Mesenteric fat pad (tissue), 1 donor: ENCODE measurements at places on chromosomes 3 and 15.
A peak's percentile ranks its signal among the peaks of the same experiment; 100 is the strongest.

- DNase-seq: no peak
Measured at GRCh38 chr3:51044982-51045381, 340.1 kb upstream of the MANF start.

GRCh38 chr15:84824260-84825007 lies 7.3 kb downstream of the ALPK3 start:
- peak; percentile 16 for DNase-seq

- no peak for DNase-seq
Measured at GRCh38 chr15:43433165-43433564, 59.8 kb downstream of the TP53BP1 start.

- no peak for DNase-seq
Measured at GRCh38 chr15:60392986-60393790, 4.6 kb downstream of the ANXA2 start.

DNA sequence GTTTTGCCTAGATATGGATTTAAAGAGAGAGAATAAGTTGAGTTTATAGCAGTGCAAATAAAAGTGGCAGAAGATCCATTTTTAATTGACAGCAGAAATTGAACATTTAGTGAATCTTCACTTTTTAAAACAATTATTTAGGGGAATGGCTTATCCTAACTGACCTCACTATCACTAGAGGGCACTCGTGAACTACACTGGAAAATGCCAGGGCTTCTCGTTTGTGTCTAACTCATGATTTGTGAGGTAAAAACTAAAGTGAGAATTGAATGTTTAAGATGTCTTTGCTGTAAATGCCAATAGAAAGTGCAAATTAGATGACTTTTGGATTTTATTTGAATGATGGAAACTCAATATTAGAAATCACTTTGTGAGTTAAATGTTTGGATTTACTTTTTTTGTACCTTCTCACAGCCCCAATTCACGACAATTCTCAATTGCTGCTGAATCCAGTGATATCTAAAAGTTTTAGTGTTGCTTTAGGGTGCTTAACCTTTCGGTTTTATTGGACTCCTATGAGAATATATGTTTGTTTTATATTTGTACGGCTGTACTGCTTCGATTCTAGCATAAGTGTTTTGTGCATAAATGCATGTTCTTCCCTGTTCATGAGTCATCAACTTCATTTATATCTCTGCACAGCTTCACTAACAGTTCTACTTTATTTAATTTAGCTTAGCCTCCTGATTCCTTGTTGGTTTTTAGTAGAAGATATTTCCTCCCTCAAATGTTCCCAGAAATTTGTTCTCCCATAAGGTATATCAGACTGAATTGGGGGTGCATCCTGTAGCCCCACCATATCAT lies 462.1 kb downstream of the MFSD1 start:
- no peak for DNase-seq

- no peak for DNase-seq
Measured at GRCh38 chr3:55198554-55198953, 270.7 kb upstream of the LRTM1 start.

GRCh38 chr15:58880320-58880719 lies 53.2 kb downstream of the SLTM start:
- no peak for DNase-seq

DNA sequence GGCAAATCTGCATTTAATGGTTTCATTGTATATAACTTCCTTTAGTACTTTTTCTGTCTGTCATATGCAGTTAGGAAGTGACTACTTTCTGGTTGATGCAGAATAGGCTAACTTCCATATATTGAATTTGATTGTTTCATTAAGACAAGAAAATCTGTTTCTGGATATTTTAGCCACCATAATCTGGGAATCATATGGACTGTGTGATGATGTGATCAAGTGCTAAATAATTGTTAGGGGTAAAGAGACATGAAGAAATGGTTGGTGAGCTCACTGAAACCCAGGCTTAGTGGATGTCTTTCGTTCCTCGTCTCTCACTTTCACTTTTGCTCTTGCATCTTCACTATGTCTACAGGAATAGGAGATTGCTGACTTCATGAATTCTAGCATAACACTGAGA lies 3.5 kb upstream of the MNS1 start:
- DNase-seq: no peak

- DNase-seq: no peak
Measured at GRCh38 chr15:60612400-60613048, 133.6 kb upstream of the ICE2 start.

DNA sequence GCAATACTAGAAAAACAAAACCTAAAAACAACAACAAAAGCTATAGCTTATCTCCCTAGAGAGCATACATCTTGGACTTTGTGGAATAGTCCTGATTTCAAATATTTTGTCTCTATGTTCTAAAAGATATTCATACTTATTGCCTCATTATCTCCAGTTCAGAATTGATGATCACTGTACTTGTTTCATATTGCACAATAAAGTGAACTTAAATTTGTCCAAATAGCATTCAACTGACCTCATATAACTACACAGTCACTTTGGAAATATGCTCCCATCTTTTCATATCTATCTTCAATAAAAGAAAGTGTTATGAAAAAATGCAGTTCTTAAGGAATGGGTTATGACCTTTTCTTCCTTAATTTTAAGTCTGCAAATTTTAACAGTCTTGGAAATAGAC lies 228.6 kb upstream of the CMC1 start:
- DNase-seq: no peak

DNA sequence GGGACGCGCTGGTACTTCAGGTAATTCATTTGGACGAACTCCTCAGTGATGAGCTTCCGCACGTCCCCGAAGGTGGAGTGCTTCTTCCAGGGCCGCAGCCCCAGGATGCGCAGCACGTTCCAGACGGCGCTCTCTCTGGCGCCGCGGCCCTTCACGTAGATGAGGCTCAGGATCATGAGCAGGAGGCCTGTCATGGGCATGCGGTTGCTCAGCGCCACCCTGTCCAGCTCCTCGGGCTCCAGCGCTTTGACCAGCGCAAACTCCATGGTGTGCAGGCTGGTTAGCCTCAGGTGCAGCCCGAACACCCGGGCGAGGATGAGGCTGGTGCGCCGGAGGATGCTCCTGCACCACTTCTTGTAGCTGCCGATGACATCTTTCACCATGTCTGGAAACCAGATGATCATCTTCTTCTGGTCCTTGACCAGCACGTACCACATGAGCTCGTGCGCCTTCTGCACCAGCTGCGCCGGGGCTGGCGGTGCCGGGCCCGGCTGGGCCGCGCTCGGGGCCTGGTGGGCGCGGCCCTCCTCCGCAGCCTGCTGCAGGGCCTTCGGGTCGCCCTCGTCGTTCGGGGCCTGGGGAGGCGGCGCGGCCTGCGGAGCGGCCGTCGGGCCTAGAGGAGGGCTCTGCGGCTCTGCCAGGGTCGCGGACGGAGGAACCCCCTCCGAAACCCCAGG lies 501 bp downstream of the NDN start:
- no peak for DNase-seq

GRCh38 chr3:30307372-30307950 lies 298.9 kb upstream of the TGFBR2 start:
- DNase-seq: no peak

DNA sequence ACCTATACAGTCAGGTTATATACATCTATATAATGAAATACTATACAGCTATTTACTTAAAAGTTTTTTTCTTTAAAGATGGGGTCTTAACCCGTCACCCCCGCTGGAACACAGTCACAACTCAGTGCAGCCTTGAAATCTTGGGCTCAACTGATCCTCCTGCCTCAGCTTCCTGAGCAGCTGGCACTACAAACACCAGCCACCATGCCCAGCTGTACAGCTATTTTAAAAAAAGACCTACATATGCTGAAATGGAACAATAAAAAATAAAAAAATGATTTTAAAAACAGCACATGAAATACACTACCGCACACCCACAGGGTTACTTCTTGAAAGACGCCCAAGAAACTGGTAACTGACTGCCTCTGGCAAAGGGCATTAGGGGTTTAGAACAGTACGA lies 3.8 kb downstream of the NCBP2 start:
- DNase-seq: no peak

GRCh38 chr3:129542747-129543146 lies 228 bp upstream of the H1-8 start:
- DNase-seq: no peak

DNA sequence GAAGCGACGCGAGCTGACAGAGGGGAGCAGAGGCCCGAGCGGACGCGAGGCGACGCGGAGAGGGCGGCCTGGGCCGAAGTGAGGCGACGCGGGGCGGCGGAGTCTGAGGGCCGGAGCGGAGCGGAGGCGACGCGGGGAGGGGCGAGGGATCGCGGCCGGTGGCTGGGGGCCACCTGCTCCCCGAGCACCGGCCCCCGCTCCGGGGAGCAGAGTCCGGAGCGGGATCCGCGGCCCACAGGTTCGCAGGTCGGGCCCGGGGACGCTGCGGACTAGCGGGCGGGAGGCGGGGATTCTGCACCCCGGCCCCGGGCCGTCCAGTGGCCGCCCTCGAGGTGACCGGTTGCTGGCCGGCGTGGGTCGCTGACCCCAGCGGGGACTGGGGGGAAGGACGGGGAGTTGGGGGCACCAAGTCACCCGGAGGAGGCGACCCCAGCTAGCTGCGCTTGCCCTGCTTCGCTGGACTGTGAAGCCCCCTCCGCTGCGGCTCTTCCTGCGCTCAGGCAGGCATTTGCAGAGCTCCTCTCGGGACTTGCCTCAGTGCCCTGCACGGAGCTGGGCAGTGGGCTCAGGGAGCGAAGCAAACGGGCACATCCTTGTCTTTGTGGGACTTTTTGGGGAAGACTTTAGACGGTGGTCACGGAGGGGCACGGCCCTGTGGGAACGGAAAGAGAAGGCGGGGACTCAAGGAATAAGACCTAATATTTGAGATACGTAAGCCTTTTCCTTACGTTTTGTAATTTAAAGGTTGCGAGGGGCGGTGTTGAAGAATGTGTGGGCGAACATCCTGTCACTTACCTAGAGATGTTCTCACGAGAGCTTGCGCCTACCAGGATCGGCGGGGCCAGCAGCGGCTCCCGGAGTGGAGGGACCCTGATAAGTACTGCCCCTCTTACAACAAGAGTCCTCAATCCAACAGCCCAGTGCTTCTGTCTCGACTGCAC lies 566 bp downstream of the HMCES start:
- no peak for DNase-seq

DNA sequence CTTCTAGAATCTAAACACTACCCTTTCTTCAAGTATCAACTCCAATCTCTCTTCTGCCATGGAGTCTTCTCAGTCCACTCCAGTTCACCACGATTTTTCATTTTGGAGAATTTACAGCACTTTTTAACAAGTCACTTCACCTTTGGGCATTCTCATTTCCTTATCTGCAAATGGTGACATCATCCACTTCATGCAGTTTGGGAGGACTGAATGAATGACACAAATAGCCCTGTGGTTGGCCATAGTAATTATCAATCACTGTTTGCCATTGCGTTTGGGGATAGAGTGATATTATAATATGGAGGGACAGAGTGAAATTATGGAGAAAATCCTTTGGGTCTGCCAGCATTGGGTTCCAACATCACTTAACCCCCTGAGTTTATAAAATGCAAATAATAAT lies 38.0 kb upstream of the TM4SF1 start:
- DNase-seq: no peak

- no peak for DNase-seq
Measured at GRCh38 chr15:67202091-67202490, 52.4 kb downstream of the AAGAB start.

GRCh38 chr15:29669823-29670222 lies 152.4 kb downstream of the TJP1 start:
- DNase-seq: peak; percentile 35

DNA sequence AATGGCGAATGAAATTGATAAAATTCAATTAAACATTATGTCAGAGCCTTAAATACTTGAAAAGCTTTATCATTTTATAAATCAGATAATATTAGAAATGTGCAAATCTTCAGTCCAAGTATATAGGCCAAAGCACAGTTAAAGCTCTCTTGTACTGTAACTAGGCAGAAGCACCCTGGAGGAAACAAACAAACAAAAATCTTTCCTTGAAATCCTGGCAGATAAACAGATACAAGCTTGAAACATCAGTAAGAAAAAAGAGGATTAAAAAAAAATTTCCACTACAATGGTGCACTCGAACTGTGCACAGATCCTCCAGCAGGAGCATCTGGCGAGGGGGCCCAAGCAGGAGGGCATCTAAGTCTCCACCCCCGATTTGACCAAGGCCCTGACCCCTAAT lies 166.6 kb downstream of the PLD1 start:
- DNase-seq: no peak

DNA sequence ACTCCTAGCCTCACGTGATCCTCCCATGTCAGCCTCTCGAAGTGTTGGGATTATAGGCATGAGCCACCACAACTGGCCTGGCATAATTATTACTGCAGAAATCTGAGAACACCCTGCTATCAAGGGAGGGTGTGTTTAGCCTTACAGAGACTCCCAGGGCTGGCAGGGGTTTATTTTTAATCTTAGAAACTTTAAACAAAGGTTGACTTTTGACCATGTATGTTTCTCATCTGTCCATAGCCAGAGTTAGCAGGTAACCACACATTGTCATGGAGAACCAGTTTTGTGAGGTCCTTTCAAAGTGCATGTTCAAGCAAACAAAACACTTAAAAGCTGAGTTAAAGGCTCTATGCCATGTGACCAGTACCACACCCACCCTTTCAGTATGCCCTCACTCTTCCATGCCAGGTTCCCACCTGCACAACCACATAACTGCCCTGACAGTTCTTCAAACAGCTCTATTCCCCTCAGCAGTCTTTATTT lies 11.1 kb downstream of the SIAH2 start:
- no peak for DNase-seq

DNA sequence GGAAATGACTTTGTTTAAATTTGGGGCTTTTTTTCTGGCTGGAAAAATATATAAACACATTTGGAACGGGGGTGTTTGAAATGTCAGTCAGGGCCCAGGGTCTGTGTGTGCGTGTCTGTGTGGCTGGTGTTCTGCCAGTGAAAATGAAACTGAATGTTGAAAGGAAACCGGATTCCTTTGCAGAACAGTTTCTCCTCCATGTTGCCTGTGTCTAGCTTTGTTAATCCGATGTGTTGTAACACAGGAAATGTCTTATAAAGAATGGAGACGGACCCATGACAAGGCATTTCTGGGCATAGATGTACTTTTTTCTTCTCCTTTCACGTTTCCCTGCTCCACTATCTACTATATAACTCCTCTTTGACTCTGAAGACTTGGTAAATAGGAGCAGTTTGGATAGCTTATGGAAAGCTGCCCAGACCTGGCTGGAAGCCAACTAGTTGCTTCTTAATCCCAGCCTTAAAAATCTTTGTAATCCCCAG lies 2.8 kb downstream of the SQOR start:
- no peak for DNase-seq

DNA sequence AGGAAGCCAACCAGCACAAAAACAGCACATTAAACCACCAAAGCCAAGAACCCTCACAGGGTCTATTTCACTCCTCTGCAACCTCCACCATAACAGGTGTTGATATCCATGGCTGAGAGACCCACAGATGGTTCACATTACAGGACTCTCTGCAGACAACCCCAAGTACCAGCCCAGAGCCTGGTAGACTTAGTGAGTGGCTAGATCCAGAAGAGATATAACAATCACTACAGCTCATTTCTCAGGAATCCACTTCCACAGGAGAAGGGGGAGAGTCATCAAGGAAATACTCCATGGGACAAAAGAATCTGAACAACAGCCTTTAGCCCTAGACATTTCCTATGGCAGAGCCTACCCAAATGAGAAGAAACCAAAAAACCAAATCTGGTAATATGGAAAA lies 168.1 kb upstream of the CD96 start:
- no peak for DNase-seq

- DNase-seq: peak; percentile 92
Measured at GRCh38 chr3:114624571-114625181, 330.8 kb downstream of the TIGIT start.
